ENCODE measurements at places on chromosomes 11 and 22.

GRCh38 chr11:64746486-64746885 lies 2.5 kb upstream of the RASGRP2 start:
- no peak for DNase-seq

- no peak for DNase-seq
These were observed 6.2 kb downstream of the KDELR3 start for GRCh38 chr22:38474003-38474607.

DNA sequence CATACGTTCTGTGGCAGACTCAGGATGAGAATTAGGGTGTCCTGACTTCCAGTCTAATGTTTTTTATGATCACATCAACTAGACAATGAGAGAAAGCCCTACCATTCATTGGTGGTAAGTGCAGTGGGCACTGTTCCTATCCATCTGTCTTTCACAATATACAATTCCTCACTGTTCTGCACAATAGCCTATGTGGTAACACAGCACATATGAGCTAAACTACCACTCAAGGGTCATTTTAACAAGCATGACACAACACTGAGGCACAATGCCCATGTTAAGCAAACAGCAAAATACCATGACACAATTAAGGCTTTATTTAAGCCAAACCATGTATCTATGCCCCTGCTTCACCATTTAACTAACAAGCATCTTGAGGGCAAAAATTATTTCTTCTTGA lies 52.3 kb downstream of the SIK3 start:
- no peak for DNase-seq

DNA sequence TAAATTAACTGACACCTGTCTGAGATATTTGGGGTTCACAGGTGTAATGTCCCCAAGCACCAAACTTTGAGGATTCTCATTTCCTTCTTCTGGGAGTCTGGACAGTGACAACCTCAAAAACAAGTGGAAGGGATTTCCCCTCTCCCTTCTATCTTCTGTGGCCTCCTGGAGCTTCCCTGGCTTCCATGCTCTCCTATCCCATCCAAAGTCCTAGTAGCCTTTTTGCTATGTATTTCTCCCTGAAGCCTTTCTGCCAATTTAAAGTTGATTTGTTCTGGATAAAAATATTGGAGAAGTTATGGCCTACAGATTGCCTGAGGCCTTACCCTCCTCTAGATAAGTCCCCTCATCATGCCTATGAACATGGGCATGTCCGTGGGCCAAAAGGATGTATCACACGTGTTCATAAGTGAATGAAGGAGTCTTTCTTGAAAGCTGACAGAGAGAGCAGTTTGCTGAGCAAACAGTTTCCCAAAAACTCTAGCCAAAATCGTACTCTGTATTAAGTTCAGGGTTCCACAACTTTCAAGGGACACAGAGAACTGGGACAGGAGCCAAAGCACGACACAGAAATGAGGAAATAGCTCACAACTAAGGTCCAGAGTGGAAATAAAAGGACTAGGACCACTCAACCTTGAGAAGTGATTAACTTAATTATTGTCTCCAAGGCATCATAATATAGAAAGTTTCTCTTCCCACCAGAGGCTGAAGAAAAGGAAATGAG lies 6.7 kb downstream of the HEPACAM start:
- no peak for DNase-seq

DNA sequence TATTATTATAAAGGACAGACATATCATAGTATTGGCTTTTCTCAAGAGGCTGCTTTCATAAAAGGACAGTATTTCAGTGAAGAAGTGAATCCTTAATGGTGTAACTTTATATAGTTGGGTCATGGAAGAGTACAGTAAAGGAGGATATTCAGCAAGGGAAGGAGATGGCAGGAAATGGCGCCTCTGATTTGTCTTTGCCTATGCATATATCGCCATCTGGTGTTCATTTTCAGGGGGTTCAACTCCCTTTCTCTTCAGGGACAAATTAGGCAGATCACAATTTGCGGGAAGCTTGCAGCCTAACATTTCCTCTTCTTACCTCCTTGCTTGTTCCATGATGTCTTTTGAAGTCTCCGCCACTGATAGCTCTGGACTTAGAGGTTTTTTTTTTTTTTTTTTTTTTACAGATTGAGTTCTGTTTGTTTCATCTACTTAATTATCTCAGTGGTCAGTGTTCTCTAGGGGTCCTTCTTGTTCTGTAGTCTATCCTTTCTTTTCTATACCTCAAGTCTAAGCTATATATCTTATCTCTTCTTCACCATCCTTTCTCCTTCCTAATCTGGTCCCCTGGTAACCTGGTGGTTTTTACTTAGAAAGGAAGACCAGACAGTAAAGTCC lies 21.8 kb upstream of the RRM1 start:
- peak; percentile 50 for DNase-seq

- DNase-seq = no peak
These were observed 24.4 kb downstream of the UPB1 start for GRCh38 chr22:24519496-24519895.

GRCh38 chr11:74641289-74641688 lies 48.9 kb downstream of the POLD3 start:
- peak; percentile 34 for DNase-seq

DNA sequence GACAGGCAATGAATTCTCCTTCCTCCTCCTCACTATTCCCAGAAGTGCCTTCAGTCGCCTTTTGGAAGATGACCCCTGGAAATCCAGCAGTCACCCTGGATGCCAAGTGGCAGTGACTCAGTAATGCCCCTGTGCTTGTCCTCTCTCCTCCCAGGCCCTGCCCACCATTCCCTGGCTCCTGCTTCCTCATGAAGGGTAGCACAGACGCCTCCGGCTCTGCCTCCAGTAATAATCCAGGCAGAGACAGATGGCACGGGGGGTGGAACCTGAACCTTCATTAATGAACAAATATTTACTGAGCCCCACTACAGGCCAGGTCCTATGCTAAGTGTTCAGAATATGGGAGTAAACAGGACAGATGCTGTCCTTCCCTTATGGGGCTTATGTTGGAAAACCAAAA lies 23.2 kb downstream of the SYT13 start:
- DNase-seq = no peak

DNA sequence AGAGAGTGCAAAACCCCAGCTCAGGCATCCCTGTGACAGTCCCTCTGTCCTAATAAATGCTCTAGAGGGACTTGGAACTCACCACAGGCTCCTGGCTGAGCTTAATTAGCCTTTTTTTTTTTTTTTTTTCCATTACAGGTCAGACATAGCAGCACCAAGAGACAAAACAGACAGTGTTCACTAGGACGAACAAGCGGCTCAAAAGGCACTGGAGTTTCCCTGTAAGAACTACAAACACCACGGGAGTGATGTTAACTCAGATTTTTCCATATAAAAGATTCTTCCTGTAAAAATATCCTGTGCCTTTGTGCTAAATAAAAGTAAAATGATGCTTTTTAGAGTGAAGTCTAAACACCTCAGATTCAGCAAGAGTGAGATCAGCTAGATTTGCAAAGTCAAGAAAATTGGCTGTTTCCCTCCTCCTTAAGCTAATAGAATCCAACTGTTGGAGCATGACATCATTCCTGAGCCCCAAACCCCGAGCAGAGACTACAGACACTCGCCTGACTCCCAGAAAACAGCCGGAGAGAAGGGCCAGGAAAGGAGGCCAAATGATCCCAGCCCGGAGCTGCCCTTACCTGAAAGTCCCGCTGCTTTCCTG lies 101.0 kb upstream of the AKIP1 start:
- DNase-seq = no peak

- no peak for DNase-seq
These were observed 1.9 kb upstream of the CSNK1E start for GRCh38 chr22:38318792-38319773.

DNA sequence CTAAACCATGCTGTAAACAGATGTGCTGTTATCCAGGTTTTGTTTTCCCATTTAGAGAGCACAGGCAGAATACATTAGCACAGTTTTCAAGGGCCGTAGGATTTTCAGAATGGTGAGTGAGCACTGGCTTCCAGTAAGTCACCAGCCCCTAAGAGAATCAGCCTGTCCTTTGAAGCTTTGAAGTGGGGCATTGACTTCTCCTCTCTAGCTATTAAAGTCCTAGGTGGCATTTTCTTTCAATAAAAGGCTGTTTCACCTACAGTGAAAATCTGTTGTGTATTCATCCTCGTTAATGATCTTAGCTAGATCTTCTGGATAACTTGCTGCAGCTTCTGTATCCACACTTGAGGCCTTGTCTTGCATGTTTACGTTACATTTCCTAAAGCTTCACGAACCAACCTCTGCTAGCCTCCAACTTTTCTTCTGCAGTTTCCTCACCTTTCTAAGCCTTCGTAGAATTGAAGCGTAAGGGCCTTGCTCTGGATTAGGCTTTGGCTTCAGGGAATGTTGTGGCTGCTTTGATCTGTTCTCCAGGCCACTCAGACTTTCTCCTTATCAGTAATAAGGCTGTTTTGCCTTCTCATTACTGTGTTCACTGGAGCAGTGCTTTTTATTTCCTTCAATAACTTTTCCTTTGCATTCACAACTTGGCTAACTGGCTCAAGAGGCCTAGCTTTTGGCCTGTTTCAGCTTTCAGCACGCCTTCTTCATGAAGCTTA lies 15.5 kb downstream of the CECR2 start:
- no peak for DNase-seq

GRCh38 chr11:112806876-112807275 lies 154.3 kb upstream of the NCAM1 start:
- DNase-seq = no peak

GRCh38 chr11:67441731-67442351 lies 1.4 kb downstream of the CORO1B start:
- DNase-seq = no peak

DNA sequence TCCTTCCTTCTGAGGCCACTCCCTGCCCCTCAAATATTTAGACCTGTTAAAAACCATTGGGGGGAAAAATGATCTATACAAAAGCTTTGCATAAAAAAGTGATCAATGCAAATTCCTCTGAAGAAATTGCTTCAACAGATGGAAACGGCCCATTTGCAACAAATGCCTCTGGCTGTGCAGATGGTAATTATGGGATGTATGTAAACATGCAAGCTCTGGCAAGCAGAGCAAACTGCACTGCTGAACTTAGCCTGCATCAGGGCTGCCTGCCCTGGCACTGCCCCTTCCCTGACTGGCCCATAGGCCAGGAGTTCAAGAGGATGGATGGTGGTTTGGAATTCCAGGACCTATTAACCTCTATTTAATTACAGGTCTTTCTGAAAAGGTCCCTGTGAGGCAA lies 388.7 kb downstream of the MIAT start:
- DNase-seq = no peak

DNA sequence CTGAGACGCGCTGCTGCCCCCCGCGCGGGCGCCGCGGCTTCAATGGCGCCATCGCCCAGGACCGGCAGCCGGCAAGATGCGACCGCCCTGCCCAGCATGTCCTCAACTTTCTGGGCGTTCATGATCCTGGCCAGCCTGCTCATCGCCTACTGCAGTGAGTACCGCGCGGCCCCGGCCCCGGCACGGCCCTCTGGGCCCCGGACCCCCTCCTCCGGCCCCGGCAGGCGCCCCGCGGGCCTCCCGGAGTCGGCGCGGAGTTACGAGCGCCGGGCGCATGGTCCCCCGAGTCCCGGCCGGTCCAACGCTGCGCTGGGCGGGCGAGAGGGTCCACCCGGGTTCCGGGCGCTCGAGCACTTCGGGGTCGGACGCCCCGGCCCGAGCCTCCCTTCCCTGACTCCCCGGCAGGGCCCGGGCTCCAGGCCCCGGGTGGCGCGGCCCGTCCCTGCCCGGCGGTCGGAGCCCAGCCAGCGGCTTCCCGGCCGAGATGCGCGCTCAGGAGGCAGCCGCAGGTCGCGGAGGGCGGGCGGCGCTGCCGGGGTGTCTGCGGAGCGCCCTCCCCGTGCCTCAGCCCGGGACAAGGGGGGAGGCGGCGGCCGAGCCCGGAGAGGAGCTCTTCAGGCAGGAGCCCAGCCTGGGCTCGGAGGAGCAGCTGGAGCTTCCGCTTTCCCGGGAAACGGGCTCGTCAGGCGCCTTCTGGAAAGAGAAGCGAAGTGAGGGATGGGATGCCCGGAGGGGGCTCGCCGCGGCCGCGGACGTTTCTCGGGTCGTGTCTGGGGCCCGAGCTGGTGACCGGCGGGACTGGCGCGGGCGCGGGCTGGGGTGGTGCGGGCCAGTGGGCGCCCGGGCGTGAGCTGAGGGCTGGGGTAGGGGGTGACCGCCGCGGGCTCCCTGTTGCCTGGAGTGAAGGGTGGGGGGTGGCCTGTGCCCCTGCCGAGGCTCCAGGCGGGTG lies 1337.8 kb downstream of the BRD1 start:
- no peak for DNase-seq

- peak; percentile 44 for DNase-seq
These were observed at the start of gene PELI3 for GRCh38 chr11:66466225-66467033. Gene PELI3, plus strand, starts transcription at chr11:66466905. Its CDS starts 1,224 bp downstream, at chr11:66468129.

GRCh38 chr11:86947541-86947940 lies 7.7 kb downstream of the FZD4 start:
- no peak for DNase-seq

DNA sequence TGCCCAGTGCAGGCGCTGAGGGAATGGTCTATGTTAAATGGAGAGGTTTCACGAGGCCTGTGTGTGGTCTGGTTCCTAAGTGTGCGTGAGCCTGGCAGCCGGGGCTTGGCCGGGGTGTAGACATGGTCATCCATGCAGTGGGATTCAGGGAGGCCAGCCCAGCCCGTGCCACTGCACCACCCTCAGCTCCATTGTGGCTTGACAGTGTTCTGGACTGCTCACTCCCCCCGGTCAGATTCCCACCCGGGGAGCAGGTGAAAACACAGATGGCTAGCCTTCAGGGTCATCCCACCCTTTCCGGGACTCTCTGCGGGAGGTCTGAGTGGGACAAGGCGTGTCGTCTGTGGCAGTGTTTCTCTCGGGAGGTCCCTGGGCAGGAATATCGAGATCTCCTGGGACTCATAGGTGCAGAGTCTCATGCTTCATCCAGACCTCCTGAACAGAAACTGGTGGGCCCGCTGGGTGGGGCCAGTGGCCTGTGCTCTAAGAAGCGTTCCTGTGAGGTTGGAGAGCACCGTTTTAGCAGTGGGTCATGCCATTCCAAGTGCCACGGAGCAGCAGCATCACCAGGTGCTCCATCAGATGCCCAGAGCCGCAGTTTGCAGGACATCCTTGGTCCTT lies 52.3 kb downstream of the ST14 start:
- DNase-seq = no peak

DNA sequence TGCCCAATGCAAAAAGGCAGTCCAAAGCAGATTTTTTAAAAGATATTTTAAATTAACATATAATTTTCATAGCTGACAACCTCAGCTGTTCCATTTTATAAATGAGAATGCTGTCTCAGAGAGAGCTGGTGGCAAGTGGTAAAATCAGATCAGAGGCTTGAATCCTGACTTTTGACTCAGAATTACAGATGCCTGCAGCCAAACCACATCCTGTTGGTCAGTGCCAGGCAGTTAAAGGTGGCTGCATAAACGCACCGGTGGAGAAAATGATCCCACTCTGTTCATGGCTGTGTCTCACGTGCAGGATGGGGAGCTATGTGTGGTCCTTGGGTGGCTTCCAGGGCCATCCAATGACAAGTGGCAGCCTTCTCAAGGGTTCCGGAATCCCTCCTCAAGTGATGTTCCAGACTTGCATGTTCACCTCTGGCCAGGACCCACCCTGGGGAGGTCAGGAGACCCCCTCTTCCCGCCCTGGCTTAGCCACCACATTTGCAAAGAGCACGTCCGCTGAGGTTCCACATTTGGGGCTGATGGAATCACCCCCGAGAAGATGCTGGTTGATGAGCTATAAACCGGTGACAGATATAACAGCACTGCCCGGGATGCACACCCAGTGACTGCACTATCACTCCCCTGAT lies 155.5 kb downstream of the SHANK2 start:
- DNase-seq = no peak
